ENCODE measurements at places on chromosomes 7 and 10.

DNA sequence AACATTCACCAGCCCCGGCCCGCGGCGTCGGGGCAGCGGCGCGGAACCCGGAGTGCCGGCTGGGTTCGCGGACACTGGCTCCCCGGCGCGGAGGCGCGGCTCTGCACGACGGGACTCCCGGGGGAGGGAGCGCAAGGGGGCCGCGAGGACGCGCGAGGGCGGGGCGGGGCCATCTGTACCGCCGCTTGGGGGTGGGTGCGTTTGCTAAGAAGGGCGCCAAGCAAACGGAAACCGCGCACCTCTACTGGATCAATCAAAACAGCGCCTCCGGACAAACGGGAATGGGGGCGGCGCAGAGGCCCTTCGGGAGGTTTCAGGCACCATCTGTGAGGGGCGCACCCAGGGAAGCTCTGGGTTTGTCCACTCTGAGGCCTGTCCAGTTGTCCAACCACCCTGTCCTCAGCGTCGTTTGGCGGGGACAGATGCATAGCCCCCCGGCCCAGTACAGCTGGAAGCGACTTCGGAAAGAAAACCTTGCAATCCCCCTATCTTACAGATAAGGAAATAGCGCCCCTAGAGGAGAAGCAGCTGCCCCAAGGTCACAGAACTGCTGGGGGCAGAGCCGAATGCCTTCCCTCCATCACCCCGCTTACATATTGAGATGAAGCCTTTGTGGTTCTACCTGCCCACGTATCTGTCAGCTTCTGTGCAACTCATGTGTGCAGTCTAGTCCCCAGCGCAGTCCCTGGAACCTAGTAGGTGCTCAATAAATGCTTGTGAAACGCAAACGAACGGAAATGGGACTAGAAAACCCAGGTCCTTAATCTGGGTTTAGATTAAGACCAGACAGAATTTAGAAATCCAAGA lies 10.7 kb upstream of the SLIT1 start:
- DNase-seq: peak; percentile 57

DNA sequence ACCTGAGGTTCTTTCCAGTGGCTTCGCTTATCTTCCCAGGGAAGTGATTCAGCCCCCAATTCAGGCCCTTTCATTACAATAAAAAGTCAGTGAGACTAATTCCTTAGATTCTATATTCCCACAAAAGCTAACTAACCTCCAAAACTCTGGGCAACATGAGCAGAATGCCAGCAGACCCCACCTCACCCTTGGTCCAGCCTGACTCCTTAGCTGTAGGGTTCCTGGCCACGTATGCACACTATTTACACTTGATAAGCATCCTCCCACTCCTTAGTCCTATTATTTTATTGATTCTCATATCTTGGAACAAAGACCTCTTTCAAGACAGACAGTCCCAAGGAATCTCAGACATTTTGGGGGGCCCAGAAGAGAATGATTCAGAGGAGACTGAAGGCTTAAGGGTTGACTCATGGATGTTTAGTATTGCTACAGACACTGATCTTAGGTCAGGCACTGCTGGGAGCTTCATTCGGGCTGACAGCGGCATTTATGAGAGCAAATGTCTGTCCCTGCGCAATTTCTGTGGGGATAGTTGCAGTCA lies 162.6 kb upstream of the GDF10 start:
- no peak for DNase-seq

DNA sequence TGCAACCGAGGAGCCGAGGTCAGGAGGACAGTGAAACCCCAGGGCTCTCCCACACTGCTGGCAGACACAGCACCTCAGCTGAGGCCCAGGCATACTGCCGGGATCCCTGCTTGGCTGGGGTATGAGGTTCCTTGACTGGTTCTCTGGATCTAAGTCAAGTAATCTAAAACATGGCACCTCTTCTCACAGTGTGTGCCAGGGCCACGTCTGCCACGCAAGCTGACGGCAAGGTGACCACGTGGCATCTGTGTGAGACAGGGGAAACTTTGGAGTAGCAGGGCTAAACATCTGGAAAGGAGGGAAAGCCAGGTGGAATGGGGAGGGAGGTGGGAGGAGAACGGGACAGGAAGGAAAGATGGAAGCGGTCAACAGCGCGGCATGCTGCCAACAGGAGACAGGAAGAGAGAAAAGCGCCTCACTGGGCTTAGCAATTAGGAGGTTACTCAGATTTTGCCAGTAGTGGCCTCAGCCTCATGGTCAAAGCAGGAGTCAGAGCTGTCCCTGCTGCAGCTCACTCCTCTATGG lies 103.7 kb downstream of the CXCL12 start:
- no peak for DNase-seq

DNA sequence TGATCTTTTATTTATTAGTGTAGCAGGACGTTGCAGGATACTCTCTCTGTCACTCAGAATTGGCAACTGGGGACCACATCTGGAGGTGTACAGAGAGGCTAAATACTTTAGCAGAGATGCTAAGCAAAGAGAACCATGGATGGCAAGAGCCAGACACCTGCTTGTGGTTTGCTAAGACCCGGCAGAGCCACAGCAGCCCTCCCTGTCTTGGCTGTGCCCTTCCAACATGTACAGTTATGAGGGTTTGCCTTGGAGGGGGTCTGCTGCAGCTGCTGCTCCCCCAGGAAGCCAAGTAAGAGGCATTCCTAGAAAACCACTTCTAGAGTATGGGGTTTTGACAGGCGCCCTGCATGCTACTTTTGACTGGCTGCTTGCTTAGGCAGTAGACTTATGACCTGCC lies 5.1 kb downstream of the NPVF start:
- no peak for DNase-seq

DNA sequence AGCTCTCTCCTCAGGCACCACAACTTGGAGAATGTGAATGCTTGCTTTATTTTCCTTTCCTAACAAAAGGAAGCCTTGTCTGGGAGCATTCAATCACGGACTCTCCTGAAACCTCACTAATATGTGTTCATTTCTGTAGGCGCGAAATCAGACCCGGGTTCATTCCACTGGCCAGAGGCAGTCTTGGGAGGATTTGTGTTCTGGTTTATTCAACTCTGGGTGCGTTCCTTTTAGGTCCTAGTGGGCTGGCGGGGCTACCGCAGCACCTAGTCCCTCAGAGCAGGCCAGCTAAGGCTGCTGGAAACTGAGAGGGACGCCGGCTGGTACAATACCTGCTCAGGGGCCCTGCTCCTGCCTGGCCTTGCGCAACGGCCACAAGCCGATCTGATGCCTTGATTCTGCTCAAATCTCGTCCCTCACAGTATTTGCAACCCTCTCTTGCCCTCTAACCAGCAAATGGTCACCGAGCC lies 7.5 kb downstream of the HOXA4 start:
- no peak for DNase-seq

GRCh38 chr10:80324086-80324485 lies 32.5 kb downstream of the DYDC1 start:
- no peak for DNase-seq

DNA sequence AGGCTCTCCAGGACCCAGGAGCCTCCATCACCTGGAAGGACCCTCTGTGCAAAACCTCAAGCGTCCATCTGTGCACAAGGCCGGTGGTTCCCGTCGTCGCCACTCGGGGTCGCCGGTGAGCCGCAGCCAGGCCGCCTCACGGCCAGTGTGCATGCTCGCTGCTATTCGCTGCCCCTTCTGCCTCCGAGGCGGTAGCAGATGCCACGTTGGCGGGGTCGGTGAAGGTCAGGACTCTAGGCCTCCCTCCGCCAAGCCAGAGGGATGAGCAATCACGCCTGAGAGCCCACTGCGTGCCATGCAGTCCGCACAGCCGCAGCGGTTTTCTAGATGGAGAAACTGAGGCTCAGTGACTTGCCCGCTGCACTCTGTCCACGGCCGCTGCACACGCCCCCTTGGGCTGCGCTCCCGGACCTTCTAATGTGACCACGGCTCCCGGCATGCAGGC lies 5.7 kb downstream of the UPK3B start:
- DNase-seq: no peak

DNA sequence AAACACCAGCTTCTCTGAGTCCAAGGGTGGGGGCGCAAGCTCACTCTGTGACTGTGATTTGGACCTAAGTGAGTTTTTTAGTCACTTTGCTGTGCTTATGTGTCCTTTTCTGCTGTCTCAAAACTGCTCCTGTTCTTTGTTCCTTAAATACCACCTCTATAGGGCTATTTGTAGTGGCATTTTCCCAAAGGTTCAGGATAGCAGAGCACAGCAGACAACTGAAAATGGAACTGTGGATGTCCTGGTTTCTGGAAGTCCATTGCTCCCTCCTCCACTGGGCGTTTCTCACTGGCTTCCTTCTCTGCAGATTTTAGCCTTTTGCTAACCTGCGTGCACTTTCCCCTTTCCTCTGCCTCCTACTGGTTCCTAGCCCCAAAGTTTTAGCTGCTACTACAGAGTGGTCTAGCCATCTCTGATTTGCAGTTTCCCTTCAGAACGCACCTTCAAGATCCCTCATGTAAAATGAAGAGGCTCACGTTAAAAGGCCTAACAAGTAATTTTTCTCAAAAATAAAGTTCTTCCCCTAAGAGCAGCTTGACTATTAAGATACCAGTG lies 25.6 kb downstream of the BLVRA start:
- DNase-seq: no peak

GRCh38 chr7:28961972-28962371 lies 3.8 kb upstream of the TRIL start:
- no peak for DNase-seq

DNA sequence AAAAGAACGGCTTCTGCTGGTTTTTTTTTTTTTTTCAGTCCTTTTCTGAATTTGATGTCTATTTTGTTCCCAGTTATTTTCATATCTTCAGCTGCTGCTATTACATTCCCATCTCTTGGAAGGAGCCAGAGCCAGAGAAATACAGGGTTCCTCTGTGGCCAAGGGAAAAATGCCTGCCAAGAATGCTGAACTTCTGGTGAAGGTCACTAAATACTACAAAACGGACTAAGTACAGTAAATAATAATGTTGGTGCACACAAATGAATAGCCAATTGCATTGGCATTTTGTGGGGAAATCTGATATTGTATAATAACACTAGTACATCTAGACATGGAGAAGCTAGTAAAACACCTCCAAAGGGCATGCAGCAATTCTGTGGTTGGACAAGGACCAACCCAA lies 56.3 kb upstream of the ZEB1 start:
- no peak for DNase-seq

DNA sequence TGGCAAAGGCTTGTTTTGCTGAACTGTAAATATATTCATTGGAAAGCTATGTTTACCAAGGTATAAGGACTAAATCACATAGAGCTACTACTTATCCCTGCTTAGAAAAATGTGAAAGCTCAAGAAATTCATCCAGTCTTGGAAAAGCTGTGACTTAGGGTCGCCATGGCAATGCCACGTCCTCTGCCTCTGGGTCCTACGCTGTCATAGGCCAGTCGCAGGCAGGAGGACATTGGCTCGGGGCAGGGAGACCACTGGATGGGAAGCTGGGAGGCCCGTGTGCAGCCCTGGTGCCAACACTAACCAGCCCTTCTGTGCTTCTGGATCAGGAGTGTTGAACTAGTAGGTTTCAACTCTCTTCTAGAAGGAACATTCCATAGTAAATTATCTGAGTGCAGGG lies 67.3 kb upstream of the PDZD8 start:
- no peak for DNase-seq

Data from stimulated activated CD4-positive, alpha-beta T cell treated with anti-CD3 and anti-CD28 coated beads, Interleukin-4, amount 100 ng/mL, for 1 hour (primary cell).